ENCODE measurements at places on chromosomes 13 and 19.

DNA sequence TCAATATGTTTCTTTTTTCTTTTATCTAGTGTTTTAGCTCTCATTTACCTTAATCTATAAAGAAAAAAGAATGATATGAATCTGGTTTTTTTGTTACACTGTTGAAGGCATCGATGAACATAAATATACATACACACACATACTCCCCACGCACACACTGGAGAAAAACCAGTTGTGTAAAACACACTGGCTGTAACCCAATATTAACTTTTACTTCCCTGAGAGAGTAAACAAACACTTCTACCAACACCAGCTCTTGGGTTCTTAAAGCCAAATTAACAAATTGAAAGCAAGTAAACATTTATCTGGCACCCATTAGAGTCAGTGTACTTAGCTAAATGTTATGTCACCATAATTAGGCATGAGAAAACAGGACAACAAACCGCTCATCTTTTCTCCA is 145.7 kb downstream of the ABCC4 start:
- no peak for DNase-seq

DNA sequence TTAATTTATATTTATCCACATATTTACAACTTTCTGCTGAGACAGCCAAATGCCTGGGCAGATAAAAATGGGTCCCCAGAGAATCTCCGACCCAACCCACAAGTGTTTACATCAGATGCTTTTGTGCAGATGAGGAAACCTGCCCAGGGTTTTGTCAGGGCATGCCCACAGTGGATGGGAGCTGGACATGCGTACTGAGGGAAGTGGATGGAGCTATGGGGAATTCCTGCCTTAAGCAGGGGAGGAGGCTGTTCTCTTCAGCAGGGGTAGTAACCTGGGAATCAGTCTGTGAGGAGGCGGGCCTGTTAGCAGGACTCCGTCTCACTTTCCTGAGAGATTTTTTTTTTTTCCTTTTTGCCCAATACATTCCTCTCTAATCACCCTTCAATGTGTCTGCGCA is 122.9 kb downstream of the RFC3 start:
- DNase-seq: no peak

- DNase-seq: no peak
Observed at GRCh38 chr13:43014162-43014561, 9.2 kb upstream of the DNAJC15 start.

- no peak for DNase-seq
Observed at GRCh38 chr19:38473201-38473600, 39.7 kb downstream of the RYR1 start.

DNA sequence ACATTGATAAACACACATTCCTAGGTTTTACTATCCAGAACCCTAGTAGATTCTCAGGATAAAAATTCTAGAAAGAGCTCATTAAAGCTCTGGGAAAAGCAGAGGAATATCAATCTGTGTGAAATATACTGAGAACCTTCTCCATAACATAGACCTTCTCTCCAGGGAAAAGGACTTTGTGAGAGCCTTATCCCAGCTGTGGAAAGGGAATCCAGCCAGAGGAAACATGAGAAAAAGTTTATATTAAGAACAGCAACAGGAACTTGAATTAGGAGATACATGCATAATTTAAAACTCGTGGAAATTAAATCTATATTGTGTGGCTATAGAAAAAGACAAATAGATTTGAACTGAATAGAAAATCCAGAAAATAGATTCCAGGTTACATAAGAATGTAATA is 1639.9 kb downstream of the EFNB2 start:
- DNase-seq: no peak

GRCh38 chr19:31066385-31066784 is 282.9 kb downstream of the TSHZ3 start:
- DNase-seq: no peak

DNA sequence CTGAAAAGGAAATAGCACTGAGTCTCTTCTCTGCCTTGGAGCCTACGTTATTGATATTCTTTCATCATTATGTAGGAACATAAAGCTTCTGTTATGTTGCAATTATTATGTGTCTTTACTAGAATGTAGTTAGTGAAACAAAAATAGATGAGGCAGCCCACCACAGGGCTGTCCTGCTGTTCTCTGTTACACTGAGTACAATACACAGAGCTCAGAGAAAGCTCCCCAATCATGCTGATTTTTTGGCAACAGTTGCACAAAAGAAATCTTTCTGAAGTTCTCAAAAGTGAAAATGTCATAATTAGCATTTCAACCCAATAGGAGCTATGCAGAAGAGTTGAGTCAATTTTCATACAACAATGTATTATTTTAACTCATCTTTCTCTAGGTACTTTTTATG is 119.5 kb downstream of the EFNB2 start:
- no peak for DNase-seq

DNA sequence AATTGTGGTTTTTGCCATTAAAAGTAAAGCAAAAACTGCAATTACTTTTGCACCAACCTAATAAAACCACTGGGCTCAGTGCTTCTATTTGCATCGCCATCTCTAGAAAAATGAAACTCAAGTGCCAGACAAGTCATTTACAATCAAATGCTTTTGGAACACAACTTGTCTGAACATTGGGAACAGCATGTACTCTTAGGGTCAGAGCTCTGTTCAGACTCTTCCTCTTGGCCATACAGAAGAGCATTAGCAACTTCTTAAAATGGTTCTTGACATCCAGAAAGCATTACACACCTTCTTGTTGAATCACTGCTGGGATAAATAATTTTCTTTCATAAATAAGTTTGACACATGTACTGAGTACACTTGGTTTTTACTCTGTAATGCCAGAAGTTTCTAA is 272.5 kb downstream of the DCLK1 start:
- no peak for DNase-seq

- DNase-seq: no peak
Observed at GRCh38 chr13:73273745-73274144, 214.9 kb downstream of the KLF5 start.

DNA sequence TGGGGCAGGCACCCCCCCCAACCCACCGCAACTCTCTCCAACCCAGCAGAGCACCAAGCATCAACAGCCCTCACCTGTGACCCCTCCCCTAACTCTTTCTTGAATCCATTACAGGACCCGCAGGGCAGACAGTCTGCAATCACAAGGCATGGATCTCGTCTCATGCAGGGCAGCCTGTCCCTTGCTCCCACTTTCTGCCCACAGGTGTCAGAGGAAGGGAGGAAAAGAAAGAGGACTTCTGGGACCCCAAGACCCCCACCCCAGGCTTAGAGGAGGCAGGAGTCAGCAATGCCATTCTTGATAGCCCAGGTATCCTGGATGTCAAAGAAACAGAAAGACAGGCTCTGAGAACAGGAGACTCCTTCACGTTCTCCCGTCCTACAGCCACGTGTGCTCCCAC is 47.4 kb upstream of the TUBGCP3 start:
- no peak for DNase-seq

- DNase-seq: no peak
Observed at GRCh38 chr13:43150369-43151207, 127.2 kb downstream of the DNAJC15 start.

GRCh38 chr19:2191456-2192310 is 27.9 kb downstream of the DOT1L start:
- no peak for DNase-seq

DNA sequence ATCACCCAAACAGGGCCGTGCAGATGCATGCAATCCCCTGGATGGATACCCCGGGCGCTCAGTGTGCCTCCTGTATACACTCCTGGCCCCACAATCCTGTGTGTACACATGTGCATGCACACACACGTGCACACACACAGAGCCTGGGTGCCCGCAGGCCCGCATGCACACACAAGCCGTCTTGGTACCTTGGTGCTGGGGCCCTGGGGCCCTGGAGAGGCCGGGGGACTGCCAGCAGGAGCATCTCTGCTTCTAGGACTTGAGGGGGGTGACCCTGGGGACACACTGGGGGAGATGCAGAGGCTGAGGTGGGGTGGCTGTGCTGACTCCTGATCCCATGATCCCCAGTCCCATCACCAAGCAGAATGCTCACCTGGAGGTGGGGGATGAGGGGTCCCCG is 15.6 kb upstream of the EPOR start:
- no peak for DNase-seq

DNA sequence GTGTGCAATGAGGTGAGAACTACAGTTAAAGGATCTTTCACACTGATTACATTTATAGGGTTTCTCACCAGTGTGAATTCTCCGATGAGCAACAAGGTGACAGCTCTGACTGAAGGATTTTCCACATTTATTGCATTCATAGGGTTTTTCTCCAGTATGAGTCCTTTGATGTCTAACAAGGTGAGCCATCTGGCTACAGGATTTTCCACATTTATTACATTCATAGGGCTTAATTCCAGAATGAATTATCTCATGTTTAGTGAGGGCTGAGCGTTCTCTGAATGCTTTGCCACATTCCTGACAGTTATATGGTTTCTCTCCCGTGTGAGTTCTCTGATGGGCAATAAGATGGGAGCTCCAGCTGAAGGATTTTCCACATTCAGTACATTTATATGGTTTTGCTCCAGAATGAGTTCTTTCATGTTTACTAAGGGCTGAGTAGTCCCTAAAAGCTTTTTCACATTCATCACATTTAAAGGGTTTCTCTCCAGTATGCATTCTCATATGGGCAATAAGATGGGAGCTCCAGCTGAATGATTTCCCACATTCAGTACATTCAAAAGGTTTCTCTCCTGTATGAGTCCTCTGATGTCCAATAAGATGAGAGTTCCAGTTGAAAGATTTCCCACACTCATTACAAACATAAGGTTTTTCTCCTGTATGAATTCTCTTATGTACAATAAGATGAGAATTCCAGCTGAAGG is 4.4 kb upstream of the C19orf18 start:
- DNase-seq: no peak

GRCh38 chr19:5553892-5554291 is 13.9 kb downstream of the TINCR start:
- no peak for DNase-seq

GRCh38 chr19:18266771-18267686 is 7.2 kb downstream of the IQCN start:
- no peak for DNase-seq

DNA sequence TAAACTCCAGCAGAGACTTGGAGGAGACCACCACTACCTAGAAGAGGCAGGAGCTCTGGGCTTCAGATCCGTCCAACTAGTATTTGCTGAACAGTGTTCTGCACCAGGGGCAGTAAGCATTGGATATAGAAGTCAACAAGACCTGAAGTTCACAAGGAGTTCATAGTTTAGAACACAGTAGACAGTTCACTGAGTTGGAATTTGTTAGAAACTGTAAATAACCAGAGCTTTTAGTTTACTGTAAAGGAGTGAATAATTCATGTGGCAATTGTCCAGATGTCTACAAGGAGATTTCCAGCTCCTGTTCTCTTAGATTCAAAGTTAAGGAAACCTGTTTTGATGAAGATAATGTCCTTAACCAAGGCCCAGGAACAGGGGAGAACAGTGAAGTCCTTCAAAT is 128.9 kb downstream of the COG6 start:
- no peak for DNase-seq
